ENCODE measurements at places on chromosomes 2 and 18. TPM values are rescaled to one million over a fixed set of nuclear protein-coding genes. Genes with fewer than 3 reads are reported as not detected.

LIMS3 gene
- polyA plus RNA-seq: 3.7 TPM

PLCD4 gene
- 7.6 TPM for polyA plus RNA-seq

UBE2F gene
- 51.0 TPM for polyA plus RNA-seq

FZD7 gene
- 89.1 TPM for polyA plus RNA-seq

LYG1 gene
- polyA plus RNA-seq: 3.2 TPM

DLGAP1 gene
- polyA plus RNA-seq: 7.5 TPM

SALL3 gene
- 11.6 TPM for polyA plus RNA-seq

GRP gene
- polyA plus RNA-seq: 0.45 TPM

VSNL1 gene
- 3.3 TPM for polyA plus RNA-seq

CACNB4 gene
- 11.8 TPM for polyA plus RNA-seq

KIF5C gene
- polyA plus RNA-seq: 4.2 TPM

REG3G gene
- not detected for polyA plus RNA-seq

ENOSF1 gene
- polyA plus RNA-seq: 68.5 TPM

ICOS gene
- polyA plus RNA-seq: not detected

TCF23 gene
- 0.59 TPM for polyA plus RNA-seq

SRD5A2 gene
- polyA plus RNA-seq: 0.05 TPM

OR6B2 gene
- not detected for polyA plus RNA-seq

STAMBP gene
- 59.3 TPM for polyA plus RNA-seq

DCDC2C gene
- 0.46 TPM for polyA plus RNA-seq

ITGA4 gene
- polyA plus RNA-seq: 25.6 TPM

SH2D6 gene
- polyA plus RNA-seq: 0.62 TPM

EXOC6B gene
- 22.4 TPM for polyA plus RNA-seq

All from right renal pelvis (tissue), 4 donors.